Hair follicle dermal papilla cell (primary cell): ENCODE measurements at places on chromosomes 7 and 10. TPM values are rescaled to one million over a fixed set of nuclear protein-coding genes. Genes with fewer than 3 reads are reported as not detected.

The CFTR gene
- under 0.01 and 0.16 TPM in 2 replicates for total RNA-seq

The CLIP2 gene
- 50.5 and 70.6 TPM in 2 replicates for total RNA-seq

The LBX1 gene
- not detected in 2 replicates for total RNA-seq

The CACNA2D1 gene
- total RNA-seq = 34.0 and 40.4 TPM in 2 replicates

The ITGA8 gene
- total RNA-seq = 92.0 and 104 TPM in 2 replicates

The ZNF117 gene
- 5.6 and 6.2 TPM in 2 replicates for total RNA-seq

The C10orf105 gene
- 1.1 and 1.2 TPM in 2 replicates for total RNA-seq

The OPN4 gene
- total RNA-seq = not detected in 2 replicates

The HOXA13 gene
- not detected in 2 replicates for total RNA-seq

The SYT15B gene
- under 0.01 TPM in 1 of 2 replicates, not detected in the other for total RNA-seq

The AOAH gene
- total RNA-seq = not detected in 2 replicates
